ENCODE measurements at places on chromosomes 16 and 17.
A peak's percentile ranks its signal among the peaks of the same experiment; 100 is the strongest.

DNA sequence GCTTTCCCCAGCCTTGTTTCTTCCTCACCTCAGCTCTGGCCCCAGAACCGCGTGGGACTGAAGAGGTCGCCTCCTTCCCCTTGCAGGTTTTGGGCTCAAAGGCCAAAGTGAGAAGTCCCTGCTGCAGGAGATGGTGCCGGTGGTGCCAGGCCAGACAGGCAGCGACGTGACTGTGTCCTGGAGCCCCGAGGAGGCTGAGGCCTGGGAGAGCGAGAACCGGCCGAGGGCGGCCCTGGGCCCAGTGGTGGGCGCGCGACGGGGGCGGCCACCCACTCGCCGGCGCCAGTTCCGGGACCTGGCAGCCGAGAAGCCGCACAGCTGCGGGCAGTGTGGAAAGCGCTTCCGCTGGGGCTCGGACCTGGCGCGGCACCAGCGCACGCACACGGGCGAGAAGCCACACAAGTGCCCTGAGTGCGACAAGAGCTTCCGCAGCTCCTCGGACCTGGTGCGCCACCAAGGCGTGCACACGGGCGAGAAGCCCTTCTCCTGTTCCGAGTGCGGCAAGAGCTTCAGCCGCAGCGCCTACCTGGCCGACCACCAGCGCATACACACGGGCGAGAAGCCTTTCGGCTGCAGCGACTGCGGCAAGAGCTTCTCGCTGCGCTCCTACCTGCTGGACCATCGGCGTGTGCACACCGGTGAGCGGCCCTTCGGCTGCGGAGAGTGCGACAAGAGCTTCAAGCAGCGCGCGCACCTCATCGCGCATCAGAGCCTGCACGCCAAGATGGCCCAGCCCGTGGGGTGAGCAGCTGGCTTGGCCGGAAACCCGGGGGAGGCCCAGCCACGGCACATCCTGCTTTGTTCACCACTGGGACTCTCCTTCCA, 6.0 kb downstream of the ZNF213 start:
- no peak for DNase-seq

GRCh38 chr16:65547772-65548446, 426.0 kb upstream of the CDH11 start:
- DNase-seq, result no peak

DNA sequence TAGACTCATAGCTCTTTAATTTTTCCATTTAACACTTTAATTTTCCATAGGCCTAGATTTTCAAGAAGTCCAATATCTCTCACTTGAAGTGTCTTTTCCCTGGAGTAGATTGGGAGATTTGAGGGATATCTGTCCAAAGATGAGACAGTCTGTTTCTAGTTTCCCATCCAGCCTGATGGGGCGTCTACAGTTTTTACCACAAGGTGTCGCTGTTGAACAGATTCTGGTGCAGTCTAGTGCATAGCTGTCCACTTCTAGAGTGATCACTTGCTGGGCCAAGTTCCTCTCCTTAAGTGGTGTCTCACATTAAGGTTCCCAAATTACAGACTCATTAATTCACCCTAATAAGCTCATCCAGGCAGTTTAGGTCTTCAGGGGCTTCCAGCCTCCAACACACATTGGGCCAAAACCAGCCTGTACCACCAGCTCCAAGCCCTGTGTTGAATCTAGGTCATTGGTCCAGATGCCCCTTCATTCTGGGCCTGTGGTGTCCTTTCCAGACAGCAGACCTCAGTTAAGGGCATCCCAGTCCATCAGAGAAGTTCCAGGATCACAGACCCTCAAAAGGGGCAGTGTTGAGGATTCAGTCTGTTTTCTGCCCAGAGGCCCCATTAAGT, 9.4 kb downstream of the SNX20 start:
- DNase-seq, result no peak

DNA sequence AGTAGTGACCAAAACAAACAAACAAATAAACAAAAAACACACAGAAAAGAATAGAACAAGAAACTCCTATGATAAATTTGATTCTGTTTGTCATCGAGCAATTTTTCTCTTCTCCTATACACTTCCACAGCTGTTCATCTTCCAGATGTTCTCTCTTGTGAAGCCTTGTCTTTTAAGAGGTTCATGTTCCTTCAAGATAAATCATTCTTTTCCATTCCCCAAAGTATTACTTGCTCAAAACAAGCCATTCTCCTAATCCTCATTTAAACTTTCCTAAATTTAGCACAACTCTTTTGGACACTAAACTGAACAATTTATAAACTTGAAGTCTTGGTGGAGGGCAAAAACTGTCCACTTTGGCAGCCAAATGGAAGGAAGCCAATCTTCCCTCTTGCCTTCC, 103.3 kb downstream of the ABCA8 start:
- no peak for DNase-seq

GRCh38 chr16:30417529-30418349, 10.3 kb downstream of the ZNF771 start:
- DNase-seq, result peak; percentile 91

GRCh38 chr17:15999974-16000827, 577 bp downstream of the TTC19 start:
- DNase-seq, result no peak

DNA sequence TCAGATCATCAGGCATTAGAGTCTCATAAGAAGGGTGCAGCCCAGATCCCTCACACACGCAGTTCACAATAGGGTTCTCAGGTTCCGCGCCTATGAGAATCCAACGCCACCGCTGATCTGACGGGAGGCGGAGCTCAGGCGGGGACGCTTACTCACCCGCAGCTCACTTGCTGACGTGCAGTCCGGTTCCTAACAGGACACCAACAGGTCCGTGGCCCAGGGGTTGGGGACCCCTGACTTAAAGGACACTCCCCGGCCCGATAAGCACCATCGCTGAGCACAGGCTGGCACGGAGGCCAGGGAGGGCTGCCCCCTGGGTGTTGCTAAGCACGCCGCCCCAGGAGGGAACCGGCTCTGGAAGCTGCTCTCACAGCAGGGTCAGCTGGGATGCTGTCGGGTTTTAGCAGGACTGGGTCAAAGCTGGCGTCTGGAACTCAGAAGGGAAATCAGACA, 30.1 kb upstream of the BAHCC1 start:
- peak; percentile 63 for DNase-seq

- no peak for DNase-seq
These were observed at the start of gene CCL2 for GRCh38 chr17:34254651-34255380. CCL2 (plus strand) TSS chr17:34255285; CDS start chr17:34255350, 65 bp downstream.

DNA sequence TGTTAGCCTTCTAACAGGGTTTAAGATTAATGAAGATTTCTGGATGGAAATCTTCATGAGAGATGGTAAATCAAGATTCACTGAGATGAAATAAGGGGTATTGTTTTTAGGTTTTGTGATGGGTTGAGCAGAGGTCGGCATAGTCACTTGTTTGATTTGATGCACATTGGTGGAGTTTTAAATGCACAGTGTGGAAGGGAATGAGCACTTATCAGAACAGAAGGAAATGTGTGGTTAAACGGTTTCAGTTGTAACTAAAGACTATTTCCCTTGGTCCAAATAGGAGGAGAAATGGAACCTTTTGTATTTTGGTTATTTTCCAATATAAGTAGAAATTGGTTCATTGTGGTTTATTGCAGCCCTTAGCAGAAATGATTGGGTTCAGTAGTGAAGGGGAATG, 34.1 kb downstream of the CBFB start:
- no peak for DNase-seq

DNA sequence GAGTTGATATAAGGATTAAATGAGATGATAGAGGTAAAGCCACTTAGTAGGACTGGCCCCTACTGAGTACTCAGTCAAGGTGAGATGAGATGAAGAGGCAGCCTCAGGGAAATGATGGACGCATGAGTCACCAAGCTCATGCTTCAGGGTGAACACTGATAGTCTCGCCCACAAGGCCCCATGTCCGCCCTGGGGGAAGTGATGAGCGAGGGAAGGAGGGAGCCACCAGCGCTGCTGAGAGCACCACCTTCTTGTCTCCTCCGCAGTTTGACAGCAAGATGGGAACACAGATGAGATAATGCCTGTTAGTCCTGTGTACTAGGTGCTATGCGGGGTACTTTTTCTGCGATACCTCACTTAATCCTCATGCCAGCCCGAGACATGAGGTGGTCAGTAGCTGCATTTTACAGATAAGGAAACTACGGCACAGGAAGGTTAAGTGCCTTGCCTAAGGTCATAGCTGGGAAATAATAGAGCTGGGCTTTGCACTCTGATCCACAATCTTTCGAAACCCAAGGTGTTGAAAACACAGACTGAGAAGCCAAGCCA, 383.0 kb downstream of the CPPED1 start:
- DNase-seq, result no peak

DNA sequence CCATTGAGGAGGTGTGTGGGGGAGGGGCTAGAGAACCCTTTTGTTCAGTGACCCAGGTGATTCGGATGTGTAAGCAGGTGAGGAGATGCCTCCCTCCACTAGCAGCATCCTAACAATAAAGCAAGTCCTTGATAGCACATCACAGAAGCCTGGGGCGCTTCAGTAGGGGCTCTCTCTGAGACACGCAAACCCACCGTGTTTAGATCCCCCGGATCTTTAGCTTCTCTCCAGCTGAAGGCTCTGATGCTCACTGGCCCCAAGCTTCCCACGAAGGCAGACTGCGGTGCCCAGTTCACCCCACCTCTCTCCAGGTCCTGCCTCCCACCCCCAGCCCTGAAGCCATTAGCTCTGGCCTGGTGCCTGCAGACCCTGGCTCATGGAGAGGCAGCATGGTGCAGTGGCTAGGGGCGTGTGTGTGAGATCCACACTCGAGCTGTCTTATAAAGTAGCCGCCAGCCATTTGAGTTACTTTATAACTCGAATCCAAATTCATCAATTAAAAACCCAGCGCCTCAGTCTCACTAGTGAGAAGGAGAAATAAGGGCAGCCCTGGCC, 204.7 kb upstream of the TNRC6C start:
- no peak for DNase-seq

- DNase-seq, result peak; percentile 40
These were observed 40.6 kb upstream of the CDH1 start for GRCh38 chr16:68696514-68696913.

GRCh38 chr16:10181196-10182162, 749 bp downstream of the GRIN2A start:
- no peak for DNase-seq

DNA sequence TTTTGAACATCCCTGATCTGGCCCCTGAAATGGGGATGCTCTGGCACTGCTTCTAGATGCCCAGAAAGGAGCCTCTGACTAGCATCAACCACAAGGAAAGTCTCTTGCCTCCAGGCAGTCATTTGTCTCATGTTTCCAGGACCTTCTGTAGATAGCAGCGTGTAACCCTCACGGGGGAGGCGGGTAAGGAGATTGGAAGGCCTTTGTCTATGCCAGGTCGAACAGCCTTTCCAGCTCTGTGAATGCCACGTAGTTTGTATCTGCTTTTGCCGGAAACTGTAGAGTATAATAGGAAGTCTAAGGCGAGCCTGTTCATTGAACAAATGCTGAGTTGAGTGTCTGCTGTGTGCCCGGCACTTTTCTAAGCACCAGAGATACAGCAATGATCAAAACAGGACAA, 43.9 kb upstream of the AQP8 start:
- DNase-seq, result no peak

DNA sequence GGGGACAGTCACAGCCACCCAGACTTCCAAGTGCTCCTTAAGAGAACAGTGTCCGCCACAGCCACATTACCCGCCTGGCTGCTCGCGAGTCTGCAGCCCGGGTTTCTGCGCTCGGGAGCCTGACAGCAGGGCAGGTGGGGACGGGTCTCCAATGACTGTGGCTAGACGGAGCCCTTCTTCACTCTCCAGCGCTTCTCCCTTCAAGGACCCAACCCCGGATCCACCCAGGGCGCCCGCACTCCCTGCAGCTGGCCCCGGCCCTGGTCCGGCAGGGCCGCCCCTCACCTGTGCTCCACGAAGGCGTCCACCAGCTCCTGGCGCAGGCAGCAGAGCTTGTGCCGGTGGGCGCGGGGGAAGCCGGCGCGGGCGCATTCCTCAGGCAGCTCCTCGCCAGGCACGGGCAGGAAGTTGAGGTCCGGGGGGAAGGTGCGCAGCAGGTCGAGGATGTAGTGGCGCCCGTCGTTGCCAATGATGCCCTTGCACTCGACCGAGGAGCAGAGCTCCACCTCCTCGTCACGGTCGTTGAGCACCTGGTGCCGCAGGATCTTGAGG, 13.9 kb downstream of the CLUH start:
- no peak for DNase-seq

- DNase-seq, result no peak
These were observed 267.1 kb downstream of the C16orf95 start for GRCh38 chr16:87050142-87050541.

- no peak for DNase-seq
These were observed 11.2 kb upstream of the ACSF2 start for GRCh38 chr17:50414808-50415207.

GRCh38 chr16:11238272-11239202, 17.5 kb downstream of the SOCS1 start:
- DNase-seq, result no peak

- DNase-seq, result peak; percentile 61
These were observed at the start of gene NME2 for GRCh38 chr17:51166198-51166986. NME2 (plus strand) TSS chr17:51166411; CDS start chr17:51166831, 420 bp downstream.

GRCh38 chr17:2709183-2709661, 2.3 kb downstream of the CLUH start:
- no peak for DNase-seq

GRCh38 chr17:8117980-8118768, at the start of gene ALOXE3:
ALOXE3 (minus strand) TSS chr17:8118514; CDS start chr17:8117990, 524 bp downstream.
- DNase-seq, result no peak

- no peak for DNase-seq
These were observed 211.5 kb downstream of the SOX9 start for GRCh38 chr17:72332367-72332766.

DNA sequence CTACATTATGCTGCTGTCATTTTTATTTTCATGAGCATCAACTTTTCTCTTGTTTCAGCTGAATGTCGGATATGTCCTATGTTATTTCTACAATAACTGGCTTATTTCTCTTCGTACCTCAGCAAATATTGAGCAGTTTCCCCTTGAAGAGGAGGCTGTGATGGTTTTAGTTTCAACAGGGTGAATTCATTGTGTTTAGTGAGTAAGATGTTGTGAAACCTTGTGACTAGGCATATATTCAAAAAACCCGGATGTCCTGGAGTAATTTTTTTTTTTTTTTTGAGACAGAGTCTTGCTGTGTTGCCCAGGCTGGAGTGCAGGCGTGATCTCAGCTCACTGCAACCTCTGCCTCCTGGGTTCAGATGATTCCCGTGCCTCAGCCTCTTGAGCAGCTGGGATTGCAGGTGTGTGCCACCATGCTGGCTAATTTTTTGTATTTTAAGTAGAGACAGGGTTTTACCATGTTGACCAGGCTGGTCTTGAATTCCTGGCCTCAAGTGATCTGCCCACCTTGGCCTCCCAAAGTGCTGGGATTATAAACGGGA, 11.1 kb downstream of the CPD start:
- no peak for DNase-seq

All from NCI-H1436 (cell line).